Mammary epithelial cell (primary cell): ENCODE measurements at places on chromosomes 2 and 18. TPM values are rescaled to one million over a fixed set of nuclear protein-coding genes. Genes with fewer than 3 reads are reported as not detected.

- no peak for DNase-seq
Observed at GRCh38 chr2:227180770-227181169, 16.3 kb downstream of the COL4A3 start.

DNA sequence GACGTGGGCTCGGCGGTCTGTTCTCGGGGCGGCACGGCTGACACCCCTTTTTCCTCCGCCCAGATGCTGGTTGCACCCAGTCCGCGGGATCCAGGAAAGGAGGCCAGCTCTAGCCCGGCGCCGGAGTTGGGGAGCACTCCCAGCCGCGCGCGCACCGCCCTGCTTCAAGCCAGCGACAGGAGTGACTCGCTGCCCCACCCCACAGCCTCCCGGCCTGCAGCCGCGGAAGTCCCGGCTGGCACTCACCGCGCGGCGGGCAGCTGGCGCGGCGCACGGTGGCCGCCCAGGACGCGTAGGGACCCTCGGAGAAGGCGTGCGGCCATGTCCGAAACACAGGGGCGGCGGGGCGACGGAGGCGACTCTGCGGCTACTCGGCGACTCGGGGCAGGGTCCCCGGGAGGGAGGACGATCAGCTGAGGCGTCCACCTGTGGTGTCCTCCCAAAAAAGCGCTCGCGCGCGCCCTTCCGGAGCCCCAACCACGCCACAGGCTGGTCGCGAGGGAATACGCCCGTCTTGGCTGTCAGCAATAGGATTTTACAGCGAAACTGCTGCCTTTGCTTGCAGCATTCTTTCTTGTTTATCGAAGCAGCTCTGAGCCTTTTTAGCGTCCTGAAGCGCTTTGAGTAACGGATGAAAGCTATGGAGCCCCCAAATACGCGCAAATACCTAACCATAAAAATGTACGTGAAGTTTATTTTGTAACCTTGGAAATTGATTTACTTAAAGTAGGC, at the start of gene ACADL:
Gene ACADL (minus strand): TSS at position 507 of the 732 bp plus-strand sequence. CDS start 184 bp downstream, at position 323.
- peak; percentile 20 for DNase-seq

GRCh38 chr2:189540551-189540950, 40.0 kb downstream of the SLC40A1 start:
- peak; percentile 79 for DNase-seq

Gene ZAP70
- total RNA-seq = not detected in 2 replicates

GRCh38 chr2:105764059-105764458, 19.3 kb downstream of the NCK2 start:
- no peak for DNase-seq

- DNase-seq = no peak
Observed at GRCh38 chr2:33652830-33653229, 53.7 kb upstream of the FAM98A start.

DNA sequence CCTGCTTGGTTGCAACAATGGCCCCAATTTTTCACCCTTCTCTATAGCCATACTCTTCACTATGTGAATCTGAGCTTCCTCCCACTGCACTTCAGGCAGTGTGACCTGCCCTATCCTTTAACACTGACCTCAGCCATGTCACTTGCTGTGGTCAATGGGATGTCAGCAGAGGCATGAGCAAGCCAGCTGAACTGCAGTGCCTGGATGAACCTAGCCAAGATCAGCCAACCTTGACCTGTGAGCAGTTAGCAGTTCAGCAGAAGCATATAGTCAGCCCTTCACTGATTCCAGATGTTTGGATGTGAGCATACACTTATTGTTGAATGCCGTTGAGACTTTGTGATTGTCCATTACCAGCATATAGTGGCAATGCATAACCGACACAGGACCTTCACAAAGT, 63.4 kb upstream of the BOD1L2 start:
- no peak for DNase-seq

GRCh38 chr2:3620834-3621233, 25.9 kb downstream of the COLEC11 start:
- peak; percentile 85 for DNase-seq

DNA sequence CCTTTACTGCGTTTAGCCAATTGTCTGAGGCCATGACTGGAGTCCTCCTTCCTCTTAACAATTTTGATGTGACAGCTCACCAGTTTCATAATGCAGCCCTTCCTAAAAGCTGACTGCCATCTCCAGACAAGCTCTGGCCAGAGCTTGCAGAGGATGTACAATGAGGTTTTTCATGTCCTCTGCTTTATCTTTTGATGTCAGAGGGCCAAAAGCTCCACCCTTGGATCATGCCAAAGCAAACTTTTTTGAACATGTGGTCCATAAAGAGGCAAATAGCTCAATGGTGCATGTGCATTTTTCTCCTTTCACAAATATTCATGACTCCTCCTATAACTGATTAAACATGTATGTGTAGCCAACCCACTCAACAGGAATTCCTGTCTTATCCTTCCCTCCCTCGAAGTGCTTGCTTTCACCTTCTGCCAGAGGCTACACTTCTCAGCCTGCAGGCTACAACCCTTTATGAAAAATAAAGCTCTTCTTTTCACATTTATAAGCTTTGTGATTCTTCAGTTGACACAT, 266.2 kb downstream of the FBXO15 start:
- no peak for DNase-seq

GRCh38 chr2:57448816-57449215, 597.8 kb upstream of the VRK2 start:
- DNase-seq = no peak

- DNase-seq = no peak
Observed at GRCh38 chr18:62937065-62937464, 221.7 kb downstream of the PHLPP1 start.

DNA sequence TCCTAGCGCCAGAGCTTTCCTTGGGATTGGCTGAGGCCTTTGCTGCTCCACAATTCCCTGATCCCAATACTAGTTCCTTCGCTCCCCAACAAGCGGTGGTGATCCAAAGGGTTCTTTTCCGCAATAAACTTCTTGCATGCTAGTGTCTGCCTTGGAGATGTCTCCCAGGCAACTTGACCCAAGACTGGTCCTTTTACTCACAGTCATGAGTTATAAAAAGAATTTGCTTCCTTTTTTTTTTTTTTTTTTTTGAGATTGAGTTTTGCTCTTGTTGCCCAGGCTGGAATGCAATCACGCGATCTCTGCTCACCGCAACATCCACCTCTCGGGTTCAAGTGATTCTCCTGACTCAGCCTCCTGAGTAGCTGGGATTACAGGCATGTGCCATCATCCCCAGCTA, 89.8 kb upstream of the SP3 start:
- no peak for DNase-seq

Gene LRP2
- total RNA-seq = not detected in 2 replicates

- DNase-seq = no peak
Observed at GRCh38 chr2:19327496-19327895, 30.9 kb downstream of the OSR1 start.

Gene RELCH
- 36.5 TPM for total RNA-seq

GRCh38 chr18:77043541-77044280, 88.9 kb downstream of the MBP start:
- no peak for DNase-seq

DNA sequence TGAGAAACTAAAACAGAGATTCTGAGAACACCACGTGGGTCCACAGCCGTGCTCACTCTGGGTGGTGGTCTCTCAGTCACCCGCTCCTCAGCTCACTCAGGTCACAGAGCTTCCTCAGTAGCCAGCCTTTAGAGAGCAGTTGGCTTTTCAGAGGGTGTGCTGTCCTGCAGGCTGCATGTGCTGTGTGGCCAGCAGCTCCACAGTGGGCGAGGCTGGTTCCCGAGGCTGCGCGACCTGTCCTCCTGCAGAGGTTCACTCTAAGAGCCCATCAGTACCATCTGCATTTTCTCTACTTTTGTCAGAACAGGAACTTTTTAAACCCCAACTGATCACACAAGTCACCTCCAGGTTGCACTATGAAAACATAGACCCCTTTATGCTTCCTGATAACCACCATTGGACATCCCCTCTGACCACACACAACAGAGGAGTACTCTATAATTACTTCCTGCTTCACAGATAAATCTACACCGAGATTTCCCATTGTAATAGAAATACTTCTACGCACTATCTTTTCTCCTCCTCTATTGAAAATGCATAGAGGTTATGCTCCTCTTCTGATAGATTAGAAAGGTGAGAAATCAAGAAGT, 93.1 kb downstream of the GYPC start:
- DNase-seq = no peak

Gene STAT4
- 4.5 TPM for total RNA-seq

GRCh38 chr2:43631618-43632317, 5.3 kb upstream of the PLEKHH2 start:
- DNase-seq = no peak

DNA sequence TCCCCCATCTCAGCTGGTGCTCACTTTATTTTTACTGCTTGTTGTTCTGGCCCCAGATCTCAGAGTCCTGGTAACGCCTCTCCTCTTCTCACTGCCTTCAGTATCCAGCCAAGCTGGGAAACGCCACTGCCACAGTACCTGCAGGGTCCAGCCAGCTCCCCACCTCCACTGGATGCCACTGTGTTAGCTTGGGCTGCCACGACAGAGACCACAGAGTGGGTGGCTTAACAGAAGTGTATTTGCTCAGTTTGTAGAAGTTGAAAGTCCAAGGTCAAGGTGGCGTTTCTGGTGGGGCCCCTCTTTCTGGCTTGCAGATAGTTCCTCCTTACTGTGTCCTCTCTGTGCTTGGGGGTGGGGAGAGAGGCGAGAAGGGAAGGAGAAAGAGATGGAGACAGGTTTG, 107.1 kb downstream of the AGAP1 start:
- no peak for DNase-seq

Gene SERPINB13
- 4.8 and 12.4 TPM in 2 replicates for total RNA-seq

GRCh38 chr2:99399063-99399462, 61.9 kb downstream of the EIF5B start:
- DNase-seq = no peak

DNA sequence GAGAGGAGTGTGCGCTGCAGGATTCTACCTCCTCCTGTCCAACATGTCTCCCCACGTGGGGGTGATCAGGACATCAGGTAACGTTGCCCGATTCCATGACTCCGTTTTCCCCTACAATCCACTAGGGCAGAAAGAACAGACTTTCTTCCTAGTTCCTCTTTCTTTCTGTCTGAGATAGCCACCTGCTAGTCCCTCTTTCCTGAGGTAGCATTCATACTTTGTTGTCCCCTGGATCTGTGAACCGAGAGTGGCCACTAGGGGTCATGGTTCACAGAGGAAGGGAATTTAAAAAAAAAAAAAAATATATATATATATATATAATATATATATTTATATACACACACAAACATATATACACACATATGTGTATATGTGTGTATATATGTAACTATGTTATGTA, 210.0 kb upstream of the ZNF521 start:
- DNase-seq = peak; percentile 3

DNA sequence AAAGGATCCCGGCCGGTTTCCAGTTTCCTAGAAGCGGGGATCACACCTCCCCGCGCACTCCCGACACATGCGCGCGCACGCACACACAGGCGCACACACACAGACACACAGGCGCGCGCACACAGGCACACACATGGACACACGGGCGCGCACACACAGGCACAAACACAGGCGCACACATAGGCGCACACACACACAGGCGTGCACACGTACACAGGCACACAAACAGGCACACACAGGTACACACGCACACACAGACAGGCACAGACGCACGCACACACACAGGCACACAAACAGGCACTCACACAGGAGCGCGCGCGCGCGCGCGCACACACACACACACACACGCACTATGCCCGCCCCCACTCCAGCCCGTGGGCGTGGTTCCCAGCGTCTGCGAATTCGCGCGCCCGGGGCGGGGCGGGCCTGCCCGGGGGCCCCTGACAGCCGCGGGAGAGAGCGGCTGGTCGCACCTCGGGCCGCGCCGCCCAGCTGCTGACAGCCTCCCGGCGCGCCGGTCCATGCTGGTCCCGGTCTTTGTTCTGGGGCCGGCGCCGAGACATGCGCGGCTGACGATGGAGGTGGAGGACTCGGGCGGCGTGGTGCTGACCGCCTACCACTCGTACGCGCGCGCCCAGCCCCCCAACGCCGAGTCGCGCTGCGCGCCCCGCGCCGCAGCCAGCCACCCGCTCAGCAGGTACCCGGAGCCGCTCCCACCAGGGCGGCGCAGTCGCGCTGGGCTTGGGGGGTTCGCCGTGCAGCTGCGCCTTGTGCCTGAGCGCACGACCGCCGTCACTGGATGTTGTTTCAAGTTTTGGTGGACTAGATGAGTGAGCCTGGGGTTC, at the start of gene ARHGAP28:
Gene ARHGAP28 (plus strand): TSS at position 470 of the 845 bp plus-strand sequence. CDS start 106 bp downstream, at position 576.
- DNase-seq = peak; percentile 89

- no peak for DNase-seq
Observed at GRCh38 chr2:234672498-234673150, 175.7 kb upstream of the ARL4C start.

- DNase-seq = no peak
Observed at GRCh38 chr18:2983296-2983695, 29.6 kb downstream of the LPIN2 start.

GRCh38 chr2:24618144-24618543, 127.1 kb downstream of the NCOA1 start:
- DNase-seq = no peak

- no peak for DNase-seq
Observed at GRCh38 chr18:10055125-10055750, 141.4 kb downstream of the VAPA start.

DNA sequence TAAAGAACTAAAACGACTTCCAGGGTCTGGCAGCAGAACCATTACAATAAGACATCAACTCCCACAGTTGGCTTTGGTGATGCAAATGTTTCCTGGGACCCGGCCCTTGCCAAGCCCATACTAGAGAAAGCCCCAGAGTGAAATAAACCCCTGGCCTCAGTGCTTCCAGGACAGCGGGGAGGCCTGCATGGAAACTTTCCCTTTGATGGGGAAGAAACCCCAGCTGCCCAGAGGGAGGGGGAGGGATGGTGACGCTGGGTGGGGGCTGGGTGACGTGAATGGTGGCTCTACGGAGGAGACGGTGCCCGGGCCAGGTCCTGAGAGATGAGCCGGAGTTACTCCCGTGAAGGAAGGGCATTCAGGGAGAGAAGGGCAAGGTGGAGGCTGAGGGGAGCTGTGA, 27.5 kb downstream of the INHBB start:
- DNase-seq = no peak

Gene RAD51AP2
- total RNA-seq = 0.24 and 0.35 TPM in 2 replicates

Gene PAIP2B
- 2.0 TPM for total RNA-seq

Gene CNGA3
- not detected for total RNA-seq

GRCh38 chr18:37663446-37663845, 97.8 kb upstream of the CELF4 start:
- no peak for DNase-seq

Gene KLHL41
- 0.16 and 0.35 TPM in 2 replicates for total RNA-seq

DNA sequence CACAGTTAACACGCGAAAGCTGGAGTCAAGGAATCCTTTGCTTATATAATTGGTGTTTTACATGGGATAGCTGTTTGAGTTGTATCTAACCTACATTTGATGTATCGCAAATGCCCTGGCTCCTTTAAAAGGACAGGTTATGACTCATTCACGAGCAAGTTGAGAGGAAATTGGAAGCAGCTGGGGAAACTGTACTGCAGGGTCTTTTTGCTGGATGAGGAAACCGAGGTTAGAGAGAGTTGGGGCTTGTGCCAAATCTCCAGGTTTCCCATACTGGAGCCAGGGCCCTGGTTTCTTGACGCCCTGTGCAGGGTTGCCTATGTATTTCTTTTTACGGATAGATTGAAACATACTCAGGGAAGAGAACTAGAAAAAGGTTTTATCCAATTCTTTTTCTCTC, 60.0 kb upstream of the SPTBN1 start:
- DNase-seq = no peak

GRCh38 chr2:3633089-3633981, 24.7 kb upstream of the ALLC start:
- peak; percentile 84 for DNase-seq

Gene COMMD1
- 41.0 TPM for total RNA-seq

Gene CXCR1
- 0.43 and 1.1 TPM in 2 replicates for total RNA-seq

Gene SERPINB4
- total RNA-seq = 1.5 TPM
